ENCODE measurements at places on chromosomes 3 and 15.

DNA sequence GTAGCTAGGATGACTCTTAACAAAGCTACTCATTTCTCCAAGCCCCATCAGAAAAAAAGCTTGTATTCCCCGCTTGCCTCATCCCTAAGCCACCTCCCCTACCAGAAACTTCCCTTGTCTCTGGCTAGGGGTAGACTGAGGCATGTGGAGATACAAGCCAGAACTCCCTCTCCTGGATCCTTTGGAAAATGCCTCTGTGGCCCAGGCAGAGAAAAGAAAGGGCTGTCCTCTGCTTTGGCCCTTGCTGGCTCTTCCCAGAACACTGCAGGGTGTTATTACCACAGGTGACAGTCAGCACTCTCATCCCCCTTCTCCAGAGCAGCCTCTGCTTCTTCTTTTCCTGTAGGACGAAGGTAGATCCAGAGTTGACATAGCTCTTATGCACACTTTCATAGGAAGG lies 15.2 kb downstream of the RMDN3 start:
- peak; percentile 20 for DNase-seq

- no peak for DNase-seq
These were observed 69.0 kb downstream of the CHD2 start for GRCh38 chr15:92968926-92969651.

DNA sequence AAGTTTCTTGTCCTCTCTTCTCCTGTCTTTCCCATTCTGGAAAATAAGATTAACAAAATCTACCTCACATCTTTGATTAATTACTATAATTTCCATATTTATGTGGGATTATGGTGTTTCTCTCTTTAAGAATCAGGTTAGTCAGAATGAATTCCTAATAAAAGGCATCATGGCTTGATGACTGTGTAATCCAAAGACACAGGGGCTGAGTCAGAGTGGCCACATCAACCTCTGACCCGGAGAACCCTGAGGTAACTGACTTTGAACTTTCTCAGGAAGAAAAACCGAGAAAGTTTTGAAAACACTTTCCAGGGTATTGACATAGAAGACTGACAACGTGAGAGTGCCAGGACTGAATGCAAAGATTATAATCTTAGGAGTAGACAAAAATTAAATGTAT lies 170.3 kb upstream of the MCTP2 start:
- no peak for DNase-seq

DNA sequence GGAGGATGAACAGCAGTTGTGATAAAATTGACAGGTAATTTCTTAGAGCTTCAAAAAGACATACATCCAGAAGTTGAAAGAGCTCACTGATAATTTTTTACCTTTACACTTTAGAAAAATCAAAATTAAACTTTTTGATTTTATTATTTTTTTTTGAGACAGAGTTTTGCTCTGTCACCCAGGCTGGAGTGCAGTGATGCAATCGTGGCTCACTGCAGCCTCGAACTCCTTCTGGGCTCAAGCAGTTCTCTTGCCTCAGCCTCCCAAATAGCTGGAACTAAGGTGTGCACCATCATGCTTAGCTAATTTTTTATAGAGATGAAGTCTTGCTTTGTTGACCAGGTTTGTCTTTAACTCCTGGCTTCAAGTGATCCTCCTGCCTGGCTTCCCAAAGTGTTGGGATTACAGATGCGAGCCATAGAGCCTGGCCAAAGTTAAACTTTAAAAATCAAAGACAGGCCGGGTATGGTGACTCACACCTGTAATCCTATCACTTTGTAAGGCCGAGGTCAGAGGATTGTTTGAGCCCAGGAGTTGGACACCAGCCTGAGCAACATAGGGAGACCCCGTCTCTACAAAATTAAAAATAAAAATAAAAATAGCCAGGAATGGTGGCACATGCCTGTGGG lies 21.7 kb downstream of the PLA2G4F start:
- no peak for DNase-seq

- DNase-seq, result no peak
These were observed 54.6 kb upstream of the ATOSA start for GRCh38 chr15:52733696-52734255.

DNA sequence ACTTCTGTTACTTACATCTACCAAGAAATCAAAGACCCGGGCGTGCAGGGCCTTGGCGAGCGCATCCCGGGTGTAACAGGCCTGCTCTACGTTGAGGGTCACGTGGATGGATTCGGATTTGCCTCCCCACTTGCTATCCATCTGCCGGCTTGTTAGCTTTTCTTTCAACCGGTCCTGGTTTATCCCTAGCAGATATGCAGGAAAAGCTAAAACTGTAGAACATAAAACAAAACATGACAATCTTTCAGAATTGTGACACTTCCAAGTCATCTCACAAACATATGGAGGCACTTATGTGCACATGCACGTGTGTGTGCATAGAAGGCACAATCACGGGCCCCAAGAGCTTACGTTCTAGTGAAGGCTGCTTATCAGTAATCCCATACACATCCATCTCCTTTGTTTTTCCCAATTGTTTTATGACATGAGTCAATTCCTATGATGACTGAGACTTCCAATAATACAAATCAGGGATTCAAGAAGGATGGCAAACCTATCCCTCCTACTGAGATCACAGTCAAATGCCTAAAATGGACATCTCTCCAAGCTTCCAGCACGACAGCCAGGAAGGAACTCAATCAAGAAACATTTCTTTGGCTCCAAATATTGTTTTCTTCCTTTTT lies 11.3 kb downstream of the LDHAL6B start:
- no peak for DNase-seq

GRCh38 chr3:8996681-8997121 lies 33.4 kb upstream of the RAD18 start:
- peak; percentile 54 for DNase-seq
